ENCODE measurements at places on chromosomes 5 and 9.

GRCh38 chr5:114952876-114953275 is 216.8 kb downstream of the TRIM36 start:
- DNase-seq: no peak

DNA sequence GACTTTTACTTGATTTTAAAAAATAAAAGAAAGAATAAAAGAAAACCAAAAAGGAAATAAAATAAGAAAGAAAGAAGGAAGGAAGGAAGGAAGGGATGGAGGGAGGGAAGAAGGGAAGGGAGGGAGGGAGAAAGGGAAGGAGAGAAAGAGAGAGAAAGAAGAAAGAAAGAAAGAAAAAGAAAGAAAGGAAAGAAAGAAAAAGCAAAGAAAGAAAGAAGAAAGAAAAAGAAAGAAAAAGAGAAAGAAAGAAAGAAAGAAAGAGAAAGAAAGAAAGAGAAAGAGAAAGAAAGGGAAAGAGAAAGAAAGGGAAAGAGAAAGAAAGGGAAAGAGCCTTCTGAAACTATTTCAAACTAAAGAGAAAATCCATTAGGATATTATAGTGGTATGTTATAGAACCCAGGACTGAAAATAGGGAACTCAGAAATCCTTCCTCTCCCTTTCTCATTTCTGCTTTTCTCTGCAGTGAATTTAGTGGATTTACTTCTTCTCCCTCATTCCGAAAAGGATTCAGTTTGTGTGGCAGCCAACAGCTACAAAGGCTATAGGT is 414.7 kb upstream of the CCNG1 start:
- no peak for DNase-seq

DNA sequence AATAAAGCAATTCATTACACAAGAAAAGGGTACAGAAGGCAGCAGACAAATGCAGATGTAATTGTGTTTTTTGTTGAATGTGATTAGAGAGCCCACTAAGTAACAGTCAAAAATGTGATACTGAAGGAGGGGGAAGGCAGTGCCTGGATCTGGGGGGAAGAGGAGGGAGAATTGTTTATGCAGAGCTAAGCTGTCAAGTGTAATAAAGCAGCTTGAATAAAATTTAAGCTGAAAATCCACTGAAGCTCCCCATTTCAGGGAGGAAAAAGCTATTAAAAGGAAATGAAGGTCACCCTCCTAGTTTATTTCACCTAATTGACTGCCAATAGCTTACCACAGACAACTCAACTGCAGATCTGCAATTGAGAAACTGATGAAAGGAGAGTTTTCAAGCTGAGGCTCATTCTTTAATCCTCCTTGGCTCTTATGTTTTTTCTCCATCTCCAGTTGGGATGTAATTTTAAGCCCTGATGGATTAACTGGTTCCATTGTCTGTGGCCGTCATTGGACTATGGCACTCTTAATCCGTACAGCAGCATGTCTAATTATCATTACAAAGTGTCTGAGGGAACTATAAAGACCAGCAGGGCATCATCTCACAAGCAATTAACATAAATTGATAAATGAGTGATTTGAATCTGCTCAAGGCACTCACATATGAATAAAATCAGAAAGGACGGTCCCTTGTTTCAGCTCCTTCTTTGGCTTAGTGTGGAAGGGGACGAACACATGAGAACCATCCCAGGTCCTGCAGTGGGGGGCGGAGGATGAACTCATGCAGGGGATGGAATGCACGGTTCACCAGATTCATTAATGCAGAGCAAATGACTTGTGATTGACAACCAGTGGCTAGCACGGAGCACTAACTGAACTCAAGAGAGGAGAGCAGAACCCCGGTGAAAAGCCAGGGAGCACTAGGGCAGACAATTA is 38.5 kb downstream of the TLE1 start:
- DNase-seq: peak; percentile 62

- no peak for DNase-seq
These were observed 2.3 kb downstream of the VAV2 start for GRCh38 chr9:133989625-133990365.

DNA sequence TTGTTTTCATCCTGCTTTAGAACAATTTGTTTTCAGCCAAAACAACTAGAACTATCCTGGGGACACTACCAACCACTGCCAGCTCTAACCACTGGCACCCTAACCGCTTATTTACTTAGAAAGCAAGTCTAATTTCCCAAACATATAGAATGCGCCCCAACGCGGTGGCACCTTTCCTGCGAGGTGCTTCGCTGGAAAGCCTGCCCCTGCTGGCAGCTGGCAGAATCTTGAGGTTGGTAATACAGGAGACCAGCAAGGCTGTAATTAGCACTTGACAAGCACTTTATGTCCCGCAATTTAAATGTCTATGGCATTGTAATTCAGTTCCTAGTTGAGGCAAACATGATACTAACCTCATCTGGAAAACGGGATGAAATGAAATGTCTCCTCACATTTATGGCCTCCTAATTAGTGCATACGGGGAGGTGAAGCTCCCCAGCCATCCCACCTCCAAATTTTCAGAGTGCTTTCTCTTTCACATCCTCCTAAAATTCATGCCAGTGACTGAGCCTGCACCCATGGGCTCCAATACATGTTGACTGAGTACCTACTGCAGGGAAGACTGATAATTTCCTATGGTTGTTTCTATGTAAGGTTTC is 30.4 kb downstream of the GABBR2 start:
- peak; percentile 69 for DNase-seq

DNA sequence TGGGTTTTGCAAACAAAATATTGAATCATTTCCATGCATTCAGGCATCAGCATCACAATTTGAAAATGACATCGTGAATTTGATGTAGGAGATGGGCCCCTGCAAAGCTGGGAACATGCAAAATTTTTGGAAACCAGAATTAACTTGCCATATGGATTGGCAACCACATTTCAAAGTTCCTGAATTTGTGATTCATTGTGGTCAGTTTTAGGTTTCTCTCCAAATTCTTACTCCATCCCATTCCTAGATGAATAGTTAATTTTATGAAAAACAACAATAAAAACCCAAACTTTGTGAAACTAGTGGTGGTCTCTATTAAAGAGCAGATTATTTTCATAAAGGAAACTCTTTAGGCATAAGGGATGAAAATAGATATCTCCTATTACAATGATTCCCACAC is 107.8 kb upstream of the SLIT3 start:
- DNase-seq: no peak

DNA sequence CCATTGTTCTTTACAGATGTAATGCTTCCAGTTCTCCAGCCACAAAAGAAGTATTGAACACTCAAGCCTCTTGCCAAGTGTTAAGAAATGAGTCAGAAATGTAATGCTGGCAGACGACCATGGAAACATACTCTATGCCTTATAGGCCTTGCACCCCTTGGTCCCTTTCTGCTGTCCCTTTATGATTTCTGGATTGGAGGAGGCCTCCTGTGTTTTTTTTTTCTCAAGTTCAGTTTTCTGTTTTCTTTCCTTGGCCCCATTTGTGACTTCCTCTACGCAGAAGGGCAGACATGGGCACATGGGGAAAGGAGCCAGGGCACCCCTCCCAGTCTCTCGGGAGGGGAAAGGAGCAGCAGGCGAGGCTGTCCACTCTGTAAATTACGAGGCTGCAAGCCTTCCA is 53.4 kb downstream of the SNX18 start:
- DNase-seq: no peak

DNA sequence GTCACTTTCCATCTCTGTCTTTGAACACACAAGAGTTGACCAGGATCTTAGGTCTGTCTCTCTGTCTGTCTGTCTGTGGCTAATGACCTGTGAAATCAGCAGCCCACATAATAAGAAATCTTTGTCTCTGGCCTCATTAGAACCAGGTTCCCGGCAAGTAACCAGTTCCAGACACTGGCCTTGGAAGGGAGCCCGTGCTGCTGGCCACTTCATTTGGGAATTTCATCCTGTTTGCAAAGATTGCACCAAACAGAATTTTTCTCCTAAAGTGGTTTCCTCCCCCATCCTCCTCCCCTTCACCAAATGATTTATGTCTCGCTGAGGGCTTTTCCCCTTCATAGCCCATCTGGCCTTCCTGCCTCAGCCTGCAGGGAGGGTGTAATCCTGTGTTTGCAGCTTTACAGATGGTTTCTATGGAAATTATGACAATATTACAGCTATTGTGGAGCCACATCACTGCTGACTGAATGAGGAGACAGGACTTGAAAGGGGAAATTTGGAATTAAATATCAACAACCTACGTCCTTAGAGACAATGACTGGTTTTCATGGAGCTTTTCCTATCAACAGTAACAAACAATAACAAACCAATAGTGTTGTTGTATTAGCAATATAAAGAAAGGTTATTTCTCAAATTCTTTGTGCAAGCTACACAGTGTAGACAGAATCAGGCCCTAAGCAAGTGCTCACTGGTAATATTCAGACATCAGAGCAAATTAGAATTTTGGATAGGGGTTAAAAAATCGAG is 25.7 kb downstream of the DPYSL3 start:
- DNase-seq: peak; percentile 76

DNA sequence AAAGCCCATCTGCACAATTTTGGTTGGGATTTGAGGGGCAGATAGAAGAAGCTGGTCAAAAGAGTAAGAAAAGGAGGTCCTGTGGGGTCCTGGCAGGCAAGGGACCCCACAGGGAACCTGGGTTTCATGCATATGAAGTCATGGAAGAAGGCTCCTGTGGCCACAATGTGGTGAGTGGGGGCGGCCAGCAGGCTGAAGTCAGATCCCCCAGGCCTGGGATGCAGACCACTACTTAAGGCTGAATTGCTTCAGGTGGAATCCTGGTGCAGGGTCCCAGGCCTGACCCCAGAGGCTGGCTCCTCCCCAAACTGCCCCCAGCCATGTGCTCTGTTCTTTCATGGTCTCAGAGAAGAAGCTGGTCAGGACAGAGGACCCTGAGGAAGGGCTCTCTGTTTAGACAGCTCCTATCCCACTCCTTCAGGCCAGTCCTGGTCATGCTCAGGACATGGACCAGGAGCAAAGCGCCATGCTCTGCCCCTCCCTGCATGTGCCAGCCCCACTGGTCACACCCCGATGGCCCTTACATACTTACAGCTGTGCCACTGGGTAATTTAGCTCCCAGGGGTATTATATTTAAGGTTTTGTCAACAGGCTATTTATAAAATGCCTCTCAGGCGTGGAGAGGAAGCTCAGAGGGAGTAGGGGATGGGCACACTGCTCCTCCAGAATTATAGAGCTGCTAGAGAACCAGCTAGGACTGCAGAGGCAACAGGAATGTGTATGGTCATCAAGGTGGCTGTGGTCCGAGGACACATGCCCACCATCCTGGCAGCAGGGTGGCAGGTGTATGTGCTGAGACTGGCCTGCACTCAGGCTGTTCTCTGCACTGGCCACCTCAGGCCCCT is 33.4 kb downstream of the C5orf15 start:
- DNase-seq: no peak

DNA sequence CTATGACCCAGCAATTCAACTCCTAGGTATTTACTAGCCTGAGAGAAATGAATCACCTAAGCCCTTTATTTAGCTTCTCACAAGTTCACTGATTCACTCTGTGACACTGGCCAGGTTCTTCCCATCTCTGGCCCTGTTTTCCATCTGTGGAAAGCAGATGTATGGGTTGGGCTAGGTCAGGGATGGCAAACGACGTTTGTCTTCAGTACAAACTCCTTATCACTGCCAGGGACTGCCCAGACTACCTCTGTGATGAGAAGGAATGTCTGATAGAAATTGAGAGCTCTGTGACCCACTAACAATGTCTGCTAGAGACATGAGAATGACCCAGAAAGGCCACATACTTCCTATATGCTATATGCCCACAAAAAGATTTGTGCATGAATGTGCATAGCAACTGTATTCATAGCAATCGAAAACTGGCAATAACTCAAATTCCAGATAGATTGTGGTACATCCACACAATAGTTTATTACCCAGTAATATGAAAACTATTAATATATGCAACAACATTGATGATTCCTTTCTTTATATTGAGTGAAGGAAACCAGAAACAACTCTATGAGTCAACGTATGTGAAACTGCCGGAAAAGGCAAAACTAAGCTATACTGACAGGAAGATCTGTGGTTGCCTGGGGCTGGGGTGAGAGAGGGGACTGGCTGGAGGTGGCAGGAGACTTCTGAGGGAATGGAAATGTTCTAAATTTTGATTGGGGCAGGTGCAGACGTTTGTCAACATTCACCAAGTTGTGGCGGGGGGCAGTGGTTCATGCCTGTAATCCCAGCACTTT is 32.0 kb upstream of the ADAM19 start:
- no peak for DNase-seq

- no peak for DNase-seq
These were observed 8.8 kb upstream of the GPRIN1 start for GRCh38 chr5:176618783-176619182.

DNA sequence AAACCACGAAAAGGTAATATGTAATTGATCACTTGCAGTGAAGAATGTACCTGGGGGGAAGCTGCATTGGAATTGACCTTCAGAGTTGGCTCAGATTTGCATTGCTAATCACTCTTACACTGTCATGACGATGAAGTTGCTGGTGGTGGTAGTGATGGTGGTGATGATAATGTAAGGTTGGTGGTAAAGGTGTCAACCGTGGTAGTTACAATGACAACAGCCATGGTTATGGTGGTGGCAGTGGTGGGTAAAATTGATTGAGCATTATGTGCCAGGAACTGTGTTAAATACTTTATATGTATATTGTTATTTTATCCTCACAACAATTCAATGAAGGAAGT is 282.4 kb downstream of the NR3C1 start:
- no peak for DNase-seq

DNA sequence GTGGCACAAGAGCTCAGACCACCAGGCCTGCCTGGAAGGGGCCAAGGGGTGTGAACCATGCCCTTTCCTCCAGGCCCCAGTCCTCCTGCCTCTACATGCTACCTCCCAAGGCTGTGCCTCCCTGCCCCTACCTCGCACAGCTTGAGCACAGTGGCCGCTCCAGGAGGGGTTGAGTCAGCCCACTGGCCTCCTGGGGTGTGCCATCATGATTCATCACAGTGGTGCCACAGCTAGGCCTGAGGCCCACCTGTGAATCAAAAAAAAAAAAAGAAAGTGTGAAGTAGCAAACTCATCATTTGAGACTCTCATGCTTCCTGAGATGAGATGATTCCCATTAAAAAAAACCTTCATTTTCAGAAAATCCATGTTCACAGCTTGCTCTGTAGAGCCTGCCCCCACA is 240.5 kb downstream of the HSPA4 start:
- DNase-seq: no peak

- peak; percentile 64 for DNase-seq
These were observed 2.0 kb upstream of the MAT2B start for GRCh38 chr5:163503106-163504078.

- no peak for DNase-seq
These were observed 432.3 kb upstream of the EDIL3 start for GRCh38 chr5:84816746-84817547.

DNA sequence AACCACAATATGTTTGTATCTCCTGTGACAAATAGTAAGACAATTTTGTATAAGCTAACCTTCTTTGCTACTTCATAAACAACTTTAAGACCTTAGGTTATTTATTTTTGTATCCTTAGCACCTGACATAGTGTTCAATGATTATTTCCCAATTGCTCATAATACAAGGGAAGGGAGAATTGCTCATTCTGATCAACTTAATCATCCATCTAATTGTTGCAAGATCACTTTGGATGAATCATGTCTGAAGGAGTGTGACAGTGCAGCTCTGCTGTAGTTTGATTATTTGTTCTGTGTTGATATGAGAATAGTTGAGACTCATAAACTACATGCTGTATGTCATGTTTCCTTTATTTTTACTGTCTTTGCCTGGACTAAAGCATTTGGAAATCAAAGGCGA is 721.3 kb upstream of the SEMA6A start:
- DNase-seq: no peak

All from D341Med (cell line).